ENCODE measurements at places on chromosomes 12 and 14.

DNA sequence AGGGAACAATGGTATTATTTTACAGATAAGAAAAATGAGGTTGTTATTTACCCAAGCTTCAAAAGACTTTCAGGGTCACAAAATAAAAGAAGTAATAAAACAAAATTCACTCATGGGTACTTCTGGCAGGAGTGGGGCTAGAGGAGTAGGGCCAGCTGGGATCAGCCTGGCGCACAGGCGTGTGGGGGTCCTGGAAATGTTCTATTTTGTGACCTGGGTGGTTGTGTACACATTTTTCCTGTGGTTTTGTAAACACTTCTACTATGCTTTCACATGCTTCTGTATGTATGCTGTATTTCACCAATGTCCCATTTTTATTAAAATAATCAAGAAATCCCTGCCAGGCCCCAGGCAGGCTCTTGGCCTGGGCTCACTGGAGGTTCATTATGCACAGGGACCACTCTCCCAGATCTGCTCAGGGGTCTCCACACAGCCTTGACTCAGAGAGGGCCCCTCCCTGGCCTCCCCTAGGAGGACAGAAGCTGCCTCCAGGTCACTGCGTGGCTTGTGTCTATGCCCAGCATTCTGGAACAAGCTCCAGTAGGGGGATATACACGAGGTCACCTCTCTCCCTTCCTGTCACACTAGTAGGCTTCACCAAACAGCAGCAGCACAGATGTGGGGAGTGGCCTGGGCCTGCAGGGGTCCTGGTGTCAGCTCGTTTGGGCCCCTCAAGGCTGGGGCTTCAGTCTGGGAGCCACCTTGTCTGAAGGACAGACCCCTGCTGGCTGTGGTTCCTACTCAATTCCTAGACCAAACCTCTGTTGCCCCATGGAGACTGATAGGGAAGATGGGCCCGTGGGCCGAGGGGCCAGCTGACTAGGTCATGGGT lies 37.8 kb downstream of the ANAPC7 start:
- no peak for DNase-seq

DNA sequence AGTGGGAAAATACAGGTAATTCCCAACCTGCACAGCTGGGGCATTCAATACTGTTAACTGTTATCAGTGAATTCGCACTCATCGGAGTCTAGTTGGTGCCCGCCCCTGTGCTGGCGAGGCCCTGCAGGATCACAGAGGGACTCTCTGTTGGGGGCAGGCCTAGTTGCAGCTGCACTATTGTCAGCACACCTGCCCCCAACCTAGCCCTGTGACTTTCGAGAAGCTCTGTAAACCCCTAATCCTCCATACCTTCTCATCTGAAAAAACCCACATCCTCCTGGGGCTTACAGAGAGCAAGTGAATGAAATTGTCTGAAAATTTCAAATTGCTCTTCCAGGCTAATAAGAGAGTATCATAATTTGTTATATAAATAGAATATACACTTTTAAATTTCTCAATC lies 132.2 kb upstream of the NUDT4 start:
- no peak for DNase-seq

DNA sequence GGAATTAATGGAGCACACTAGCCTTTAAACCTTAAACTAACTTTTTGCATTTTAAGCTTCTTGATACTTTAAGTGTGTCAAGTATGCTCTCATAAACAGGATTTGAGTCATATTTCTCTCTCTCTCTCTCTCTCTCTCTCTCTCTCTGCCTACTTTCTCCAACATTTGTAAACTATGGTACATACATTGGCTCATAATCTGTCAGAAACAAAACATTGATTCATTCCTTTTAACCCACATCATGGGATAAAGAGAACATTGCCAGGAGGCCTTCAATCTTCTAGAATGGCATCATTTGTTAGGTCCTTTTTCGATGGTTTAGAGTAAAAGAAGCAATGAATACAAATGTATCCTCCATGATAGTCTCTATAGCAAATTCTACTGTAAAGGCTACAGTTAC lies 81.6 kb upstream of the RERGL start:
- no peak for DNase-seq

- no peak for DNase-seq
Measured at GRCh38 chr12:120416490-120417216, 21.3 kb upstream of the COX6A1 start.

DNA sequence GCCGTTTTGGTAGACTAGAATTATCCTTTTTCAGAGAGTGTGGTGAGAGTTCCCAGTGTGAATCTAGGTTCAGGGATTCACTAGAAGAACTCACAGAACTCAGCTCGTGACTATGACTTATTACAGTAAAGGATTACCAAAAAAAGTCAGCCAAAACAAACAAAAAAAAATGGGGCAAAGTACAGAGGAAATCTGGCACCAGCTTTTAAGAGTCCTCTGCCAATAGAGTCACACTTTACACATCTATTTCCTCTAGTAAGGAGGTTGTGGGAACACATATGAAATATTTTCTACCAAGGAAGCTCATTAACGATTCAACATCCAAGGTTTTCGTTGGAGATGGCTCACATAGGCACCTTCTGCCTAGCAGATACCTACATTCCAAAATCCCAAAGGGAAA lies 28.2 kb downstream of the TSPAN19 start:
- DNase-seq: no peak

DNA sequence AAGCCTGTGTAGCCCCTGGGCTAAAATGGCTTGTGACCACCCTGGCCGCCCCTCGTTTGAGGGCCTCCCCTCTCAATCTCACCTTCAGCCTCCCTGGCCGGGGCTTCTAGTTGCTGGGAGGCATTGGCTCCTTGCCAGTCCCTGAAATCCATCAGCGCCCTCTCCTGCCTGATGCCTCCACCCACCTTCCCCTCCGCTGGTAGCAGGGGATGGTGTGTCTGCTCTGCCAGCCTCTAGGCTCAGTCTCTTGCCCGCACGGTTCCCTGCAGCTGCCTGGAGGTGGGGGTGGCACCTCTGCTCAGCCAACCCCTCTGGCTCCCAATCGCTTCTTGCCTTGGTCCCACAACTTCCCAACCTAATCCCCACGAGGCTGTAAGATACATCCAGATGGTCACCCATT lies 167.9 kb downstream of the PHETA1 start:
- no peak for DNase-seq

DNA sequence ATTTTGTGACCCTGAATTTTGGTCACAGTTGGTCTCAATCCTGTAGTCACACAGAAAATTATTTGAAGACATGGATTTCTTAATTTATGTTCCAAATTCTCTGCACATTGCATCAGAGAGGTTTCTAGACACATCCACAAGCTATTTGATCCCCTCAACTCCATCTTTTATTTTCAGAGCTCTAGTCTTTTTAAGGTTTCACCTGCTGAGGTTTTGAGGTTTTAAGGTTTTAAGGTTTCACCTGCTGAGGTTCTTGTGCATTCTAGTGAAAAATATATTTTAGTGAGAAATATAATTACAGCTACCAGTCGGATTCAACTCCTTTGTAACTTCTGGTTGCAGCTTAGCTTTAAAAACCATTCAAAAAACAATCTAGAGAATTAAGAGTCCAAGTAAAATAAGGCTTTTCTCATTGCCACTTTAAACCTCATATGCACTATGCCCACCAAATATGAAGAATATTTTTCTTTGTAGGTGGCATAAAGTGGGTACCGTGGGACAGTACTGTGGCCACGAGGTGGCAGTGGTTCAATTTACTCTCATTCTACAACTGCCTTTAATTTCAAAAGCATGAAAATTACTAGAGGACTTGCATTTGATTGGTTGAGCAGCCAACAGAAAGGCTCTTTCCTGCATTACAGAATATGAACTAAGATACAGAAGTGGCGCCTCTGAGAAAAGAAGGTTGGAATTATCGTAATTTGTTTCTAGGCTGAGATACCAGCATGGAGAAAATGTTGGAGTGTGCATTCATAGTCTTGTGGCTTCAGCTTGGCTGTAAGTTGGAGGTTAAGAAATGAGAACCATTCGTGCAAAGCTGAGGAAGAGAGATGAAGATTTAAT lies 366.5 kb upstream of the OR4E1 start:
- no peak for DNase-seq

DNA sequence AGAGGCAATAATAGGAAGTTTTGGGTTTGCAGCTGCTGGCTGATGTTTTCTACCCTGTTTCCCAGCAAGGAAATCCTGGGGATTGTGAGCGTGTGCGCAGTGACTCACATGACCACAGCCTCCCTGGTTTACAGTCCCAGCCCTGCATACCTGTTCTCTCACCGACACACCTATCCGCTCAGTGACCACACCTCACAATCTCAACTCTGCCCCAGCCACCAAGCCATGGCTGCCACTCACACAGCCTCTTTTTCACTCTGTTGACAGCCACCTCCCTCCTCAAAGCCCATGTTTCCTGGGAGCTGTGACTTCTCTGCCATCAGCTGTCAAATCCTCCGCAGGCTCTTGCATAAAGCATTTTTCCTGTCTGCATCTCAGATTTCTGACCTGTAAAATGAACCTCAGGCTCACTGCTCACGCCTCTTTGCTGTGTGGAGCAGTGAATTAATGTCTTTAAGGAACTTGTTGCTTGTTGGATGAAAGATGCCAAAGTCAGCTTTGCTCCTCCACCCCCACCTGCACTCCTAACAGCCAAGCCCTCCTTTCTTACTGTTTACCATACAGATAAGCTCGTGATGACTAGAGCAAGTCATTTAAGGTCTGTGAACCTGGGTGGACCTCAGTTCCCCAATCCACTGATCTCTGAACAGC lies 43.5 kb downstream of the B4GALNT3 start:
- no peak for DNase-seq

GRCh38 chr12:95870897-95871296 lies 12.1 kb downstream of the SNRPF start:
- no peak for DNase-seq

- no peak for DNase-seq
Measured at GRCh38 chr14:100735271-100735670, 8.6 kb downstream of the DLK1 start.

DNA sequence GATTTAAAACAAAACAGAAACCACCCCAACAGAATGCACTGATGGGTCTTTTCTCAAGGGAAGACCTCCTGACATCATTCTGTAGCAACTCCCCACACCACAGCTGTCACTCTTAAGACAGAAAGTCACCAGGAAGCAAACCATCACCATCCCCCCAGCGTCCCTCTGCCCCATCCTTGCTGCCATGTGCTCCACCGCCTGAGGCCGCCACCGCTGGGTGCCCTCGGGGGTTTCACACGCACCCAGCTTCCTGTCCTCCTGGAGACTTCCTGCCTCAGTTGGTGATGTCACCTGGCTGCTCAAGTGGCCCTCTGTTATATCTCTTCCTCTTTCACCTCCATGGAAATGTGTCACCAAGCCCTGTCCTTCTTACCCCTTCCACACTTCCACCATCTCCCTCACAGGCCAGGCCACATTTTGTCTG lies 71.4 kb upstream of the GPR68 start:
- DNase-seq: peak; percentile 74

DNA sequence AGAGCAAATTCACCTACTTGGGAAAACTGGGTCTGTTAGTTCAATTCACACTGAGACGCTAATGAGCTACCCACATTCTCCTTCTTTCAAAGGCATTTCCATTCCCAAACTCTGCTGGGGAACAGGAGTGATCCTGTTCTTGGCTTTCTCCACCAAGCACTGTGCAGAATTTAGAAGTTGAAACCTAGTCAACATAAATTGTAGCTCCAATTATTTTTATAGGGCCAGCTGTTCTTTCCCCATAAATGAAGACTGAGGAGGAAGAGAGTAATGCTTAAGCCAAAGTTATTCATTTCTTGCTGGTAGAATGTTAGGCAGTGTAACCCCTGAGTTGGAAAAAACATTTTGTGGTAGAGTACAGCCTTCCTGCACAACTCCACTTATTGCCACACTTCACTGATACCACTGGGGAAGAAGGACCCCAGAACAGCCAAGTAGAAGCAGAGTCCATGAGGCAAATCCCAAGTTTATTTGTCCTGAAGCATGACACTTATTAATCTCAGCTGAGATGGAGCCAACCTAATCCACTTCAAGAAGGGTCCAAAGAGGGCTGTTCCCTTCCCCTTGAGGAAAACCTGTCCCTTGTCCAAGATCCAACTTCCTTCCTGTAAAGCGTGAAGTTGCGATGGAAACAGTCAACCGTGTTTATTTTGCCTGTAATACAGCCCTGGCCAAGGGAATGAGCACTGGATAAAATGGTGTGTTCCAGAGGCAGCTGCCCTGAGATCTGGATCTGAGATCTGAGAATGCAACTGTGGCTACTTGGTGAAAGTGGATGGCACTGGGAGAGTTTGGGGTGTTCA lies 151.8 kb downstream of the TBX5 start:
- no peak for DNase-seq

DNA sequence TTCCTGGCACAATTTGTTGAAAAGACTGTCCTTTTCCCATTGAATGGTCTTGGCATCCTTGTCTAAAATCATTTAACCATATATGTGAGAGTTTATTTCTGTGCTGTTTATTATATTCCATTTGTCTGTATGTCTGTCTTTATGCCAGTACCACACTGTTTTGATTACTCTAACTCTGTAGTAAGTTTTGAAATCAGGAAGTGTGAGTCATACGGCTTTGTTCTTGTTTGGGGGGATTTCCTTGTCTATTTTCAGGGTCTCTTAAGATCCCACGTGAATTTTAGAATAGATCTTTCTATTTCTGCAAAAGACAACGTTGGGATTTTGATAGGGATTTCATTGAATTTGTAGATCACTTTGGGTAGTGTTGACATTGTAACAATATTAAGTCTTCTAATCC lies 88.5 kb downstream of the MYRFL start:
- no peak for DNase-seq

GRCh38 chr12:114938487-114939210 lies 254.7 kb upstream of the TBX3 start:
- no peak for DNase-seq

GRCh38 chr12:106956048-106956578 lies 406 bp downstream of the TMEM263 start:
- no peak for DNase-seq

DNA sequence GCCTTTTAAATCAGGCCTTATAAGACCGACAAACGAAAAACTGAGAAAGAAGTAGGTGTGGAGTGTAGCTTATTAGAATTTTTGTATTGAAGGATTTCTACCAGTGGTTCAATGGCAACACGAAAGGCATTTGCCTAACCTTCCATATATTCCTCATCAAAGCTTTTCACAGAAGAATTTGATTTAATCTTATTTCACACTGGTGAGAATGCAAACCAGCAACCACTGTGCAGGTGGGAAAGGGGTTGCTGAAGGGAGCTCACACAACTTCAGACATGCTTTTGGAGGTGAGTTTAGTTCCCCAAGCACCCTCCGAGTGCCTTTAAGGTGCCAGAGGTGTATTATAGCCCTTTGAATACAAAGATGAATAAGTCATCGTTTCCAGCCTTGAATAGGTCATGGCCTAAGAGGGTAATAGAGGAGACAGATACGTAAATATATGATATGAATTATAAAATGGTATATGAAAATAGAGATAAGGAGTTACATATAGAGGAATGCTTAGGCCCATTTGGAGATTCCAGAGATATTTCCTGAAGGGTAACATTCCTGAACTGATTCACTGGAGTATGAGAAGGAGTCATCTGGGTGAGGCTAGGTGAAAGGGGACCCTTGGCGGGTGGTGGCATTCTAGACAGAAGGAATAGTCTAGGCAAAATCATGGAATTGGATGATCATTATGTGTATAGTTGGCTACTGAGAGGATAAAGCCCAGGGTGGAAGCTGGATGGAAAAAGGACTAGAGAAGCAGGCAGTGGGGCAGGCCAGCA lies 6.4 kb downstream of the ERP27 start:
- DNase-seq: no peak

- no peak for DNase-seq
Measured at GRCh38 chr12:115543269-115543668, 734.2 kb downstream of the MED13L start.

- no peak for DNase-seq
Measured at GRCh38 chr14:61593330-61593729, 102.0 kb upstream of the HIF1A start.

- no peak for DNase-seq
Measured at GRCh38 chr14:99578541-99579101, 25.4 kb downstream of the CCDC85C start.
